ENCODE measurements at places on chromosomes 5 and 9.

DNA sequence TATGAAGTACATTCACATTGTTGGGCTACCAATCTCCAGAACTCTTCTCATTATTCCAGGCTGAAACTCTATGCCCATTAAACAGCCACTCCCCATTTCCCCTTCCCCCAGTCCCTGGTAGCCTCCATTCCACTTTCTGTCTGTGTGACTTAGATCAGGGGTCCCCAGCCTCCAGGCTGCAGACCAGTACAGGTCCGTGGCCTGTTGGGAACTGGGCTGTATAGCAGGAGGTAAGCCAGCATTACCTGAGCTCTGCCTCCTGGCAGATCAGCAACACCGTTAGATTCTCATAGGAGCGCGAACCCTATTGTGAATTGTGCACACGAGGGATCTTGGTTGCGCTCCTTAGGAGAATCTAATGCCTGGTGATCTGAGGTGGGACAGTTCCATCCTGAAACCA lies 23.1 kb downstream of the ZNF618 start:
- no peak for DNase-seq

DNA sequence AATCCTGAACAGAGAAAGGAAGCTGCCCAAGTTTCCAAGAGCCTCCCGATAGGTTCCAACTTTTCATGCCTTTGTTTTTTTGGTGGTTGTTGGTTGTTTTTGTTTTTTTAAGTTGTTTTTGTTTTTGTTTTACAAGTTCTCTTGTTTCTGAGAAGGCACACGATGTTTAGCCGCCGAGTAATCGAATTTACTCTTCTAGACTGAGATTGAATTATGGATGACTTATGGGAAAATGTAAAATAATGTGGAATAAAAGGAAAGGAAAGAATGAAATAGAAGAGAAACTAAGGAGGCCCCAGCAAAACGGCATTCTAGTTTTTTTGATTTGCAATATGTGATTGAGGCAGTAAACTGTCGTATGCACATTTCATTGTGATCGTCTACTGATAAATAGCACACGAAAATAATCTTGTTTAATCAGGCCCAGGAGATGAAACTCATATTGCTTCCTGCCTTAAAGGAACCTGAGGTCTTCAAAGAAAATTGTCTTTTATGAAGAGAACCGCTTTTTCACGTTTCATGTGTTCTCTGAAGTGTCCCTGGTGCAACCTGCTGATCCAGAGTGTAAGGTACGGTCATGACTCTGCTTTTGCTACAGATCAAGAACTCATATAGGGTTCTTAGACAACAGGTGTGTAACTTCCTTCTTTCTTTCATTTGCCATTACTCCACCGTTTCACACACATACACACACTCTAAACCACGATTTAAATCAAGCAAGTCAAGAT lies 1.3 kb upstream of the GNAQ start:
- no peak for DNase-seq

DNA sequence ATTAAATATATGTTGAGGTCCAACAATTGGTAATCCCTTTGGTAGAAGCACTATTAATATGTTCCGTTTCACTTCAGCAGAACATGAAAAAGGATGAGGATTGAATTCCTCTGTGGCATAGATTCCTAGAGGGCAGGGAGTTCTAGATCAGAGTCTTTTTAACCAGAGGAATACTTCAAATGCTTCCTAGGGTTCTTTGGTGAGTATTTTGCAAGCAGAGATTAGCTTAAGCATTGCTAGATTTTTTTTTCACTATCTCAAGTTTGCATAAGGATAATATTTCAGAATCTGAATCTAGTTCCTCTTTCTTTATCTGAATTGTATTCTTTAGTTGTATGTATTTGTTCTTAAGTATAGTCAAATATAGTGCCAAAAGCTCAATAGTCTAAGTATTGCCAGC lies 116.6 kb upstream of the ADAMTSL1 start:
- DNase-seq, result no peak

- no peak for DNase-seq
Observed at GRCh38 chr5:113375480-113376060, 59.2 kb downstream of the TSSK1B start.

DNA sequence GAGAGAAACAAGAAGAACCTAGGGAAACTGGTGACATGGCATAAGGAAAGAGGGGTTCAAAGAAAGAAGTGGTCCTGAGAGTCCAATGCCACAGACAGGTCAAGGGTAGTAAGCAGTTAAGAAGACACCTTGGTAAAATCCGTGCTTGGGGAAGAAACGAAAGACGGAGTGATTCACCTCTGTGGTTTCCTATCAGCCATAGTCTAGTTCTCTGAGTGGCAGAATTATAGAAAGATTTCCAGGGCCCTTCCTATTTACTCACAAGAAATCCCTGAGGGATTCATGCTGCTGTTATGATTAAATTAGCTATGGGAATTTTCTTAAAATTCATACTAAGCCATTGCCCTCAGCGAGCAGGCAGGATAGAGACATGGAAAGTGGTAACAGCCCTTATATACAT lies 31.7 kb downstream of the IL33 start:
- DNase-seq, result no peak

- DNase-seq, result no peak
Observed at GRCh38 chr5:153623751-153624450, 133.4 kb downstream of the GRIA1 start.

GRCh38 chr5:10464173-10464572 lies 22.5 kb downstream of the ROPN1L start:
- DNase-seq, result no peak

DNA sequence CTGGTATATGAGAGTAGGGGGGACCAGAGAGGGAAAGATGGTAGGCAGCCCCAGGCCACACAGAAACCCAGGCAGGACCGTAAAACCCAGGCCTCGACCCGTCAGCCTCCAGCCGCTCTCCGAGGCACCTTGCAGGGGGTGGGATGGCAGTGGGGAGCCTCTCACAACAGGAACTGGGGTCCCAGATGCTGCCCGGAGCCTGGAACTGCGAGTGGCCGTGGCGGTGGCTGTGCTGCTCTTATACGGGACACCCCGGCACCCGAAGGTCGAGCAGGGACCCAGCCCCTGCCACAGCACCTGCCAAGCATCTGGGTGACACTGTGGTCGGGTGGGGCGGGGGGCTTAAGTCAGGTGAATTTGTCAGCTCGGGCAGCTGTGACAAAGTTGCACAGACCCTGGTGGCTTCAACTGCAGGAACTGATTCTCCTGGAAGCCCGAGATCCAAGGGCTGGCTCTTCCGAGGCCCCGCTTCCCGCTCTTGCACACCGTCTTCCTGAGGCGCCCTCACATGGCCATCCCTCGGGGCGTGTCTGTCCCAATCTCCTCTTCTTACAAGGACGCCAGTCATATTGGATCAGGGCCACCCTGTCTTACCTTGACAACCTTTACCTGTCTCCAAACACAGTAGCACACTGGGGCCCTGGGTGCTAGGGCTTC lies 47.6 kb upstream of the EGFL7 start:
- DNase-seq, result no peak

GRCh38 chr9:126902210-126902609 lies 12.4 kb upstream of the RALGPS1 start:
- no peak for DNase-seq

DNA sequence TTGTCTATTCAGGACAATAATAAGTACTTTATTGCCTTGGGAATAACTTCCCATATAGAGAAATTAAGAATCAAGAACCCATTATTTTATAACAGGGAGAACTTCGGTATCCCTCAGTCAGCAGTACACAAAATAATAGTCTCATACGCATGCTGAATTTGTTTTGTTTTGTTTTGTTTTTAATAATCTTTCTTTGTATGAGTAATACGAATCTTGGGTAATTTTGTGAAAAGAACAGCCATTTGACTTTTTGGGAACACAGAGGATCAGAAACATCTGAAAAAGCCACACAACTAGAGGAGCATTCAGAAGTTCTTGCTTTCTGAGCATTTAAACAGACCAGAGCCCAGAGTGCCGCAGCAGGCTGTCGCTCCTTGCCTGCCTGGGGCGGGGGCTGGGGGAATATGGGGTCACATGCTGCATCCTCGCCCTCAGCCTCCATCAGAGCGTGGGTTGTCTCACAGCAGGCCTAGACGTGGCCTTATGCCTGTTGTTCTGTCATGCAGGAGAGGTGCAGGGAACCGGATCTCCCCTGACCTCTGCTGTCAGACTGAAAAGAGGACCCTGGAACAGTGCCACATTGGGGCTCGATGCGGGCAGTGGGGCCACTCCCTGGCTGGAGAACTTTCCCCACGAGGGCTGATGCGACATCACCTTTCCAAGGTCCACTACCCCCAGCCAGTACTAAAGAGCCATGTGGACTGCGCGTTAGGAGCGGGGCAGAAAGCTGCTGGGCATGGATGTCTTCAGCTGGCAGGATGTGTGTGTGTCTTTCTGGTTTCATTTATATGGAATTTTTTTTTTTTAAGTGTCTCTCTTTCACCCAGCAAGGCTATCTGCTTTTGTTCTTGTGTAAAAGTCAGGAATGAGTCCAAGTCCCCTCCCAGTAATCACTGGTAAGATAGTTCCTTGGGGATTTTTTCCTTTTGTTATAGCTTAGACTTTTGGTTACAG lies 133.4 kb upstream of the OTULINL start:
- peak; percentile 79 for DNase-seq

DNA sequence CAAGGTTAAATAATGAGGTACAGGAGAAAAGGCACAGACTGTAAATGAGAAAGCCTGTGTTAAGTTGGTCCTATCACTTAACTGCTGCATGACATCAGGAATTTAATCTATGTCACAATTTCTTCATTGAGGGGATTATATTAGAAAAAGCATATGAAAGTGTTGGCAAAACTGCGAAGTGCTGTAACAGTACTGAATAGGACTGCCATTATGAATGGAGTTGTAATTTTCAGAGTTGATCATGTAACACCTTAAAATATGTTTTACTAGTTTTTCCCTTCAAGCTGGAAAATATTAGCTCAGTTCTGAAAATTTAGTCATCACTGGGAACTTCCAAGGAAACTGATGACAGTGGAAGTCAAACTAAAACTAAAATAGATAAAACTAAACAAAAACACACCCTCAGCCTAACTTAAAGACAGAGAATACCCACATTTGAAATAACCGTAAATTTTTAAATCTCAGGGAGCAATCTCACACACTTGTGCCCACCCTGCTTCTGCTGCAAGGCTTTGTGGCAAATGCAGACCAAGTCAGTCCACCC lies 45.1 kb downstream of the ERMP1 start:
- DNase-seq, result no peak

DNA sequence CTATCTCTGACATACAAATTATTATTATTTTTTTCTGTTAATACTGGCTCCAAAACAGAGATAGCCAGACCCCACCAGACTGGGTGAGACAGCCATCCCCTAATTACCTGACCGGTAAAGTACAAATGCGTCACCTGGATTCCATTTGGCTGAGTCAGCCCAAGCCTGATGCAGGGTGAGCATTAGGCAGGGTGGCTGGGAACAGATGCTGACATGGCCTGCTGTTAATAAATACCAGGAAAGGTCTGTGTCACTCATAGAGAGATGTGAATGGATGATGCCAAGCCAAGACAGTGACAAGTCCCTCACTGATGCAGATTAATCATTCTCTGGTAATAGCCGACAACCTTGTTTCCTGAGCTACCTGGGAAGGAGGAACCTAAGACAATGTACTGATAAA lies 183.5 kb downstream of the TRIM32 start:
- no peak for DNase-seq

- peak; percentile 56 for DNase-seq
Observed at GRCh38 chr5:168765551-168766425, 186.6 kb upstream of the PANK3 start.

DNA sequence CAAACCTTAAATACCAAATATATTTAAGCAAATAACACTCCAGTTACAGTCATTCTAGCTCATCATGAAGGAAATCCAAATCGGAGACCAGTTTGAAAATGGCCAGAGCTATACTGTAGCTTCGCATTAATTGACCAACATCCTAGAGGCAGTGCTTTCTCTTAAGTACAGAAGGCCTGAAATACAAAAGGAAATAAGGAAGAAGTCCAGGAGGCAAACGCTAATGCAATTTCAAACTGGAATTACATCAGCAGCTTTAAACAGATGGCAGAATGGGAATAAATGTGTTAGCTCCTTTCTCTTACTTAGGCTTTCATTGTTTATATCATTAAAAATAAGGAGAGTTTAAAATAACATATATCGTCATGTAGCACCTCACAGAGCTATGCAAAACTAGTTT lies 197.0 kb downstream of the SEC61B start:
- no peak for DNase-seq

GRCh38 chr5:17761326-17761725 lies 127.1 kb downstream of the TAF11L14 start:
- no peak for DNase-seq

GRCh38 chr5:152477536-152477935 lies 72.5 kb upstream of the NMUR2 start:
- DNase-seq, result peak; percentile 40

GRCh38 chr5:171420431-171421241 lies 1.2 kb downstream of the FGF18 start:
- peak; percentile 95 for DNase-seq

DNA sequence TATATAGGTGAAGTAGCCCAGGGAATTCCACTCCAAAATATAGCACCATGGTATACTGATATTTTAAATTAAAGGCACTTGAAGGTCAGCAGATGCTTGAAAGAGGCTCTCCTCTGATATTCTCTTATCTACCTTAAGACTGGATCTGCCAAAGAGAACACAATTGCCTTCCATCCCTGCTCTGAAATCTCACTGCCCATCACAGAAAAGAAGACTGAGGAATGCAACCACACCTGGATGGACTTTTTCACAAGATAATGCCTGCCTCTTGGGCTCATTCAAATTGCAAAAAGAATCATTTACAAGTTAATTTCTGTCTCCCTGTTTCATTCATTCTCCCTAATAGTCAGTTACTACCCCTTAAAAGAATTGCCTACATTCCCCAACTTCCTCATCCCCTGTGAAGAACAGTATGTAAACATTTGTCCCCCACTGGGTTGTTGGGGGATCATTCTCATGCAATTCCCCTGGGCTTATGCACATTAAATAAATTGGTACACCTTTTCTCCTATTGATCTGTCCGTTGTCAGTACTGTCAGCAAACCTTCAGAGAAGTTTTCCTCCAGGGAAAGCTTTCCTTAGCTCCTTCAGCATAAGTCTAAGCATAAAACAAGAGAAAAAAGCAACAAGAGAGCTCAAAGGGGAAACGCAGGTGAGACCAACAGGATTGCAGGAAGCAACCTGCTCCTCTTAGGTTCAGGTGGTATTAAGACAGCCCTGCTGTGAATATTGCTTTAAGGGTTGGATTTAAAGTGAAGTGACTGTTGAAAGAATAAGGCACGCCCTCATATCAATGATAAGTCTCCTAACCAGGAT lies 171.4 kb upstream of the SLC30A5 start:
- DNase-seq, result no peak

GRCh38 chr9:89701221-89701798 lies 96.5 kb downstream of the GADD45G start:
- no peak for DNase-seq

GRCh38 chr9:133948561-133949485 lies 43.3 kb downstream of the VAV2 start:
- DNase-seq, result no peak

All from muscle of back (tissue), 13 donors.